ENCODE measurements at places on chromosomes 2 and 18.

DNA sequence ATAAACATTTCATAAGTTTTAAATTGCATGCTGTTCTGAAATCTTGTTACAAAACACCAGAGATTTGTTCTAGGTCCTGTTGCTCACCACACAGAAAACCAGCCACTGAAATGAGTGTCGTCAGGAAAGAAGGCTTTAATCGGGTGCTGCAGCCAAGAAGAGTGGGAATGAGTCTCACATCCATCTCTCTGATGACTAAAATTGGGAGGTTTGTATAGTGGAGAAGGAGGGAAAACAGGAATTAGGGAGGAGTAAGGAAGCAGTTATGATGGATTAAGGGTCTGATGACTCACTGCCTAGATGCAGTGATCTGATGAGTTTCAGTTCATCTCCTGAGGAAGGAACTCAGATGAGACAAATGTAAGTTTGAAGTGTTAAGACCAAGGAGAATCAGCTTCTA is 42.1 kb upstream of the GPR39 start:
- peak; percentile 42 for DNase-seq

DNA sequence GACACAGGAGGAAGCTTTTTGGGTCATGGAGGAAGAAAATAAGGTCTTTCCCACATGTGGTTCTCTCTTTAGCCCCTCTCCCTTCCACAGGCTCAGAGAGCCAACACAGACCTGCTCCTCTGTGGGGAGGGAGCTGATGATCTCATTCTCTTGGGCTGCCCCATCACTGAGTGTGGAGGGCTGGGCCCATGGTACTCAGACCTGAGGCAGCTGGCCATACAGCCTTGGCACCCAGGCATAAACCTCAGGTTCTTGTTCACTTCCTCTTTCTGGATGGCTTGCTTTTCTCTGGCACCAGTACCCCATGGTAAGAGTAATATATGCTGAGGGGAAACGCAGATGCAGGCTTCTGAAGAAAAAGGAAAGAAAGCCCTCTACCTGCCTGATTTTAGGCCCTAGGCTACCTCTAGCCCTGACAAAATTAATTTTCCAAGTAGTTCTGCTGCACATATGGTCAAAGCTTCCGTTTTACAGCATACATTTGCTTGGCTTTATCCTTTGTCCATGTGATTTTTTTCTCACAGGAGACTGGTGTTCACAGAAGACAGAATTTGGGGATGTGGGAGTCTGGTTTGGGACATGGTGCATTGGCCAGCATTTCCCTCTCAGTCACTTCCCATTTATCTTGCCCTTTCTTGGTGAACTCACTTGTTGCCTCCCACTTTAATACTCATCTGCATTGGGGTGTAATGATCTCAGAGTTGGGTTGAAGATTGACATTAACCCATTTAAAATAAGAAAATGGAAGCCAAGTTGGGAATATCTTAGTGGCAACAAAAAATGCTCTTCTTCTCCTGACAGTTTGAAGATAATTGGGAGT is 11.1 kb downstream of the DHRS9 start:
- DNase-seq, result no peak

DNA sequence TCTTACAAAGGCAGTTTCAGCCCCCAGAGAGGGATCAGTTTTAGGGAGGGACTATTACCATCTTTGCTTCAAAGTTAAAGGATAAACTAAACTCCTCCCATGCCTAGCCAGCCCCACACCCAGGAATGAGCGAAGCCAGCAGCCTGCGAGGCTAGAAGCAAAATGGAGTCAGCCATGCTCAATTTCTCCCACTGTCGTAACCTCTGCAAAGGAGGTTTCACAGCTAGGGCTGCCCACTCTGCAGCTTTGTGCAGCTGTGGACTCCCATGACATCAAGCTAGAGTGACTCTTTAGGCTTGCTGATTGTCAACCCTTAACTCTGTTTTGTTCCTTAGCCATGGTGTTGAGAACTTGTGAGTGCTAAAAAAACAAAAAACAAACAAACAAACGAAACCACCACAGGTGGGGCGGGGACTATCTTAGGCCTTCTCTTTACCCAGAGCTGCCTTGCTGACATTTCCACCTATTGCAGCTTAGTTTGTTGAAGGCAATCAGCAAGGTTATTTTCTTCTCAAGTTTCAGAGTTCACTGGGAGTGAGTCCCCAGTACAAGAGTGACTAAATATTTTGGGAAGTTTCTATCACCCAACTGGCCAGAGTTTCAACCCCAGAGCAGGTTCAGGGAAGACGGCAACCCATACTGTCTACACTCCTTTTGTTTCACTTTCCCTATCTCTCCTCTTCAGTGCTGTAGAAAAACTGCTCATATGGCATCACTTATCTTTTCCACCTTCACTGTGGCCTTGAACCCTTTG is 592.1 kb downstream of the XIRP2 start:
- DNase-seq, result no peak

DNA sequence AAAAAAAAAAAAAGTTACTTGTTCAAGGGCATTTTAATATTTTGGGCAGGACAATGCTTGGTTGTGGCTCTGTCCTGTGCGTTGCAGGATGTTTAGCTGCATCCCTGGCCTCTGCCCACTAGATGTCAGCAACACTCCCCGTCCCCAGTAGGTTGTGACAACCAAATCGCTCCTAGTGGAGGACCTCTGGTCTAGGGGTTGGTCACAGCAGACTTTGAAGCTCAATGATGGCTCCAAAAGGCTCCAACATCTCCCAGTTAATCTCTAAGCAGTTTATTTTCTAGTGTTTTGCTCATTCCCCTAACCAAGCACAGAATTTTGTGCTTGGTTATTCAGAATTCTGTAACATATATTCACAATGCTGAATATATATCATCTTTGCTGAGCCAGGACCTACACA is 67.0 kb downstream of the CHRNA1 start:
- DNase-seq, result peak; percentile 57

- no peak for DNase-seq
Measured at GRCh38 chr2:10691521-10691920, 1.7 kb upstream of the NOL10 start.

- peak; percentile 20 for DNase-seq
Measured at GRCh38 chr2:48398285-48399002, 131.5 kb upstream of the STON1 start.

GRCh38 chr2:73077424-73077795 is 5.9 kb upstream of the SFXN5 start:
- DNase-seq, result no peak

DNA sequence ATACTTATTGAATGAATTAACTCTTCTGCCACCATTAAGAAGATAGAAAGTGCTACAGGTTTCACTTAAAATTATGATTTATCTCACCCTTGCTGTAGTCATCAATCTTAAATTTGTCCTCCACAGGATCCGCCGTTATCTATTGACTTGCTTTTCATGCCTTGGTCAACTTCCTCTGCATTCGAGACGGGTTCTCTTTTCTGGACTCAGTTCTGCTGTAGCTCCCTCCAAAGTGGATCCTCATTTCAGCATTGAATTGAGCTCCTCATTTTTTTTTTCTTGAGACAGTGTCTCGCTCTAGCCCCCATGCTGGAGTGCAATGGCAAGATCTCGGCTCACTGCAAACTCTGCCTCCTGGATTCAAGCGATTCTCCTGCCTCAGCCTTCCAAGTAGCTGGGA is 27.6 kb downstream of the INPP5D start:
- no peak for DNase-seq

DNA sequence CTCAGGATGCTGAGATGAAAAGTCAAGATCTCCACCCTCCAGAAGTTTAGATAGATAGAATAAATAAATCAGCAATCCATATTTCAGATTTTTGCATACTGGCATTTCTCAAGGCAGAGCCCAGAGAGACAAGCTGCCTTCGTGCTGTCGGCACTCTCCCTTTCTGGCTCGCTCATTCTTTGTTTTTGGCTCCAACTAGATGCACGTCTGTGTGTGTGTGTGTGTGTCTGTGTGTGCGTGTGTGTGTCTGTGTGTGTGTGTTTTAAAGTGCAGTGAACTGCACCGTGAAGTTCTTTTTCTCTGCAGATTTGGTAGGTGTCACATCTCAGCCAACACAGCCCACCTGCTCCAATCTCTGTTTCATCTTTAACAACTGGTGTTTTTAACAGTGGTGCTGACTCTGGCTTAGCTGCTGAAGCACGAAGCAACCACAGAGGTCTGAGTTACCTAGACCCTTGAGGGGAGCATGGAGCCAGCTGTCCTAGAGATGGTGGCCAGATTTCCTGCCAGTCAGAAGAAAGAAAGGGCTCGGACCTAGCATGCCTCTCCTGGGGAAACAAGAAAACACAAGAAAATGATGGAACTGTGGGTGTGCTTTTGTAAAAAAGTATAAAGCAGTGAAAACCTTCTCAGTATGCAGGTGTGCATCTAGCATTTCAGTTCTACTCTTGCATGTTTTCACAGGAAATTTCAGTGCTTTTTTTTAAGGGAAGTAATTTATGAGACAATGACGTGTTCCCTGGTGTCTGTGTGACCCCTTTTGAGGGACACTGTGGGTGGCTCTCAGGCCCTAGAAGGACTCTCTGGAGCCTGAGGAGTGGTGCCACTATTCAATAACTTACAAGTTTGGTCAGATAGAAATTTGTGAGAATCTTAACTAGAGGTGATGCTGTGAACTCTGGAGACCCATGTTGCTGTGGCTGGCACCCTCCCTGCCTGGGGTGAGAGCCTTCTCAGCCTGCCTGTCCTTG is 364.3 kb downstream of the RNF144A start:
- no peak for DNase-seq

- no peak for DNase-seq
Measured at GRCh38 chr2:188243381-188243780, 48.3 kb upstream of the GULP1 start.

DNA sequence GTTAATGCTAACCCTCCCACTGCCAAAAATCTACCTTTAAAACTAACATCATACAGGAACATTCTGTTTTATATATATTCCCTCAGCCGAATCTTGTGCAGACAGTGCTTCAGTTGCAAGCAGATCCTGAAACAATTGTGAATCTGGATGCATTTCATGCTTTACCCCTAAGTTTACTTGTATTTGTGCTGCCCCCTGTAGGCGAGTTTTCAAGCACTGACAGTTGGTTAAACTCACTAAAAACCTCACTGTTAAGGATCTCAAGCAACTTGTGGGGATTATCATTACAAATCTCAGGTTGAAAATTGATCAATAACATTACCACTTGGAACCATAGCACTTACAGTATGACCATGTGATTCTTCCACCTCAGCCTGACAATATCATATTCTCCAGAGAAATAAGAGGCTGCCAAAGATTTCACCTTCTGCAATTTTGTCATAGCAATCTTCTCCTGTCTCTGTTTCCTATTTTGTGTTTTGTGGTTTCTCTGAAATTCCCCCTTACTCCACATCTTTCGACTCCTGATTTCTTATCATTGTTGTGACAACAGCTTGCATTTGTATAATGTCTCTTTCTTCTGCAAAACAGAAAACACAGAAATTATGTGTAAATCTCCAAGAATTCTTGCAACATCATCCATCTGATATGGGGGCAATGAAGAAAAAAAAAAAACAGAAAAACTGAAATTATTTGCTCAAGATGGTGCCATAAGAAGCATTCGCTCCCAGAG is 354.6 kb upstream of the SETBP1 start:
- DNase-seq, result peak; percentile 79

GRCh38 chr2:71502941-71503738 is 49.8 kb downstream of the DYSF start:
- no peak for DNase-seq

DNA sequence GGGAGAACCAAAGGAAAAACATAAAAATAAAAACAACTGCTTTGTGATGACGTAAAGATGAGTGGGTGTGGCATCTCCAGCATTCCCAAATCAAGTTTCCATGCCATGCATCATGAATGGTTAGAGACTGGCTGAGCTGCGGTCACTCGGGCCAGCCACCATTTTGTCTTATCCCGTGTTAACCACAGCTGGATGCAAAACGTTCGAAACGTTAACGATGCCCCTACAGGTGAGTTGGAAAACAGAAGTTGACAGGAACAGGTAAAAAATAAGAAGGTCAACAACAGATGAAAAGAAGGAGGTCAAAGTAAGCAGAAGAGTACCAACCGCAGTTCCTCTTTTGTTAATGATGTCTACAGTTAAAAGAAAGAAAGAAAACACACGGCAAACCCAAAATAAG is 411.1 kb downstream of the NRXN1 start:
- DNase-seq, result no peak

DNA sequence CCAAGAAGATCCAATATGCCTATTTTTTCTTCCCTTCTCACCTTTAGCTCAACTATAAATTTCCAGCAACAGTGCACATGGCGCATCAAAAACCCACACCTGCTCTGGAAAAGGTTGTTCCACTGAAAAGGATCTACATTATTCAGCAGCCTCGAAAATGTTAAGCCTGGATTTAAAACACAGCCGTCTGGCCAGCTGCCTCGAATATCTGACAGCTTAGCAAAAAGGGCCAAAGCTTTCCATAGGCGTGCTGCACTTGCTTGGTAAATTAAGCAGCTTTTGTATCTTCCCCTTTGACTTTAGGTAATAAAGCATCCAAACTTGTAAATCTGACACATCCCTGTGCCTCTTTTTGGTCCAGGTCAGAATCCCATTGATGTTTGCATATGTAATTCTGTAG is 20.5 kb downstream of the DAPL1 start:
- DNase-seq, result no peak

- DNase-seq, result peak; percentile 31
Measured at GRCh38 chr2:215022418-215022817, 116.0 kb downstream of the ABCA12 start.

GRCh38 chr2:121697108-121697631 is 39.5 kb downstream of the NIFK start:
- peak; percentile 28 for DNase-seq

DNA sequence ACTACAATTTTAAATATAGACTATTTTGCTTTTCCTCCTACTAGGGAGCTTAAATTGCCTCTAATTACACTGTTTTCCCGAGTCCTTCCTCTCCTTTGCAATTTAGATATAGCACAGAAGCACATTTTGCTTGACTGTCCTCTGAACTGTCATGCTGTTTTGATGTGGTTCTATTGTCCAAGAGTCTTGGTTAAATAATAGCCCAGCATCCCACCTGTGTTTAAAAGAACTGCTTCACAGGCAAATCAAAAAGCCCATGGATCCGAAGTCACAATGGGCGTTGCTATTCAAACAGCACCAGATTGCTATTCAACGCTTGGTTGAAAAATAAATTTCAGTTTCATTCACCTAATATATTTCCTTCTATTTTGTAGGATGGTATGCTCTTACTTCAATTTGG is 22.3 kb upstream of the ACTR3 start:
- no peak for DNase-seq

- no peak for DNase-seq
Measured at GRCh38 chr18:65057439-65058083, 693.3 kb upstream of the CDH7 start.

GRCh38 chr18:50579061-50579774 is 19.3 kb downstream of the MAPK4 start:
- DNase-seq, result no peak

All from iris pigment epithelial cell (primary cell).